ENCODE measurements at places on chromosomes 13 and 19.

GRCh38 chr13:50518781-50519201 lies 324.7 kb downstream of the DLEU7 start:
- no peaks in the 10 kb centered on the region for H3K36me3 ChIP-seq
- H3K27me3 ChIP-seq = no peaks in the 10 kb centered on the region
- no peak overlapping the region for H3K4me3 ChIP-seq
- H3K27ac ChIP-seq = no peak overlapping the region
- no peak for DNase-seq
- peaks cover 26% of the 10 kb centered on the region for H3K4me1 ChIP-seq

GRCh38 chr13:26458196-26458749 lies 99.2 kb upstream of the WASF3 start:
- H3K27me3 ChIP-seq = no peaks in the 10 kb centered on the region
- no peak for DNase-seq
- H3K4me1 ChIP-seq = peaks cover 15% of the 10 kb centered on the region
- no peak overlapping the region for H3K27ac ChIP-seq
- H3K36me3 ChIP-seq = no peaks in the 10 kb centered on the region

- H3K27ac ChIP-seq = no peak overlapping the region
- H3K4me3 ChIP-seq = no peak overlapping the region
- DNase-seq = no peak
- H3K4me1 ChIP-seq = peaks cover 1% of the 10 kb centered on the region
- no peaks in the 10 kb centered on the region for H3K27me3 ChIP-seq
Observed at GRCh38 chr19:29800100-29800825, 11.5 kb upstream of the CCNE1 start.

GRCh38 chr19:50214699-50215543 lies 11.5 kb downstream of the MYH14 start:
- H3K36me3 ChIP-seq = peaks cover 11% of the 10 kb centered on the region
- DNase-seq = no peak
- no peaks in the 10 kb centered on the region for H3K27me3 ChIP-seq
- H3K4me1 ChIP-seq = no peaks in the 10 kb centered on the region

- peak within 1 kb of the TSS; percentile 47 for H3K4me3 ChIP-seq
- no peak within 1 kb of the TSS for H3K27ac ChIP-seq
- peaks cover 47% of the 10 kb centered on the region for H3K36me3 ChIP-seq
- DNase-seq = no peak
- no peaks in the 10 kb centered on the region for H3K27me3 ChIP-seq
Observed at GRCh38 chr19:9362905-9363304, at the start of gene ZNF177. Gene ZNF177 (plus strand): TSS chr19:9363013. CDS start chr19:9378312, 15,299 bp downstream.

DNA sequence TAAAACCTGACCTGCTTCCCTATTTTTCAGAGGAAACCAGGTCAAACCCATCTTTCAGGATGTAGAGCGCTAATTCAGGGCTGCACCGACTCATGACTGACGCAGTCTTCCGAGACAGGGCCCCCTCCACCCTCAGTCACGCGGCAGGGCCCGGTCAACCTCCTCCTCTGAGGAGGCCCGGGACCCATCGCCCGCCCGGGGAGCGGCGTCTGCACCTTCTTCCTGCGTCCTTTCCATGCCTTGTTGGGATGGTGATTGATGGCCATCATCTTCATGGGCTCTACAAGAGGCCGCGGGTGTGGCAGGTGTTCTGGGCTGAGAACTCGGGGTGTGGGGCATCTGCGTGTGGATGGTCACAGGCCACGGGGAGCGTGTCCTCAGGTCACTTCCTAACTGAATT lies 26.0 kb downstream of the GRTP1 start:
- H3K36me3 ChIP-seq = no peaks in the 10 kb centered on the region
- H3K27ac ChIP-seq = no peak overlapping the region
- H3K4me3 ChIP-seq = no peak overlapping the region
- H3K4me1 ChIP-seq = no peaks in the 10 kb centered on the region
- DNase-seq = no peak

- H3K4me3 ChIP-seq = no peak overlapping the region
- H3K27me3 ChIP-seq = no peaks in the 10 kb centered on the region
- DNase-seq = no peak
- H3K36me3 ChIP-seq = no peaks in the 10 kb centered on the region
Observed at GRCh38 chr13:24213932-24214331, 53.4 kb downstream of the SPATA13 start.

- DNase-seq = no peak
- H3K4me3 ChIP-seq = no peak overlapping the region
- no peaks in the 10 kb centered on the region for H3K27me3 ChIP-seq
- no peak overlapping the region for H3K27ac ChIP-seq
- H3K4me1 ChIP-seq = no peaks in the 10 kb centered on the region
Observed at GRCh38 chr19:23509686-23510450, 114.6 kb upstream of the ZNF91 start.

DNA sequence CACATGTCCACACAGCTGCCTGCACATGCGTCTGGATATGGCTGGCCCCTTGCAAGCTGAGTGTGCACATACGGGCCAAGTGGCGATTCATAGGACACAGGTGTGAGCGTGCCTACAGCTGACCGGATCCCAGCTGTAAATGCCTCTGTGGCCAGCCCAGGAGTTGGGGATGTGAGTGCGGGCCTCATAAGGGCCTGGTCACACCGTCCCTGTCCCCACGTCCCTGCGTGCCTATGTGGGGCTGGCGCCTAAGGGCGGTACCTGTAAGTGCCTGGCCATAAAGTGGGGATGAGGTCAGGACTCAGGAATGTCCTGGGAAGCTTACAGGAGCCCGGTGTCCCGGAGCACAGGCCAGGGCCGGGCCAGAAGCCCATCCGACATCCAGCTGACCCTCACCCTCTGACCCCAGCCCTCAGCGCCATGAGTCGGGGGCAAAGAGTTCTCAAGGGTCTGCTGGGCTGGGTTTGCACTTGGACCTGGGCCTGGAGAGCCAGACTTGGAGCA lies 1.3 kb upstream of the ARHGAP45 start:
- H3K4me3 ChIP-seq = no peak overlapping the region
- H3K36me3 ChIP-seq = no peaks in the 10 kb centered on the region
- DNase-seq = no peak
- no peak overlapping the region for H3K27ac ChIP-seq
- H3K27me3 ChIP-seq = peaks cover 59% of the 10 kb centered on the region

- H3K27me3 ChIP-seq = no peaks in the 10 kb centered on the region
- H3K36me3 ChIP-seq = no peaks in the 10 kb centered on the region
- H3K4me3 ChIP-seq = no peak overlapping the region
- H3K27ac ChIP-seq = no peak overlapping the region
- H3K4me1 ChIP-seq = no peaks in the 10 kb centered on the region
Observed at GRCh38 chr13:28171266-28171665, 32.9 kb downstream of the PAN3 start.

- H3K4me1 ChIP-seq = no peaks in the 10 kb centered on the region
- no peaks in the 10 kb centered on the region for H3K36me3 ChIP-seq
Observed at GRCh38 chr13:93140912-93141311, 85.7 kb upstream of the GPC6 start.

DNA sequence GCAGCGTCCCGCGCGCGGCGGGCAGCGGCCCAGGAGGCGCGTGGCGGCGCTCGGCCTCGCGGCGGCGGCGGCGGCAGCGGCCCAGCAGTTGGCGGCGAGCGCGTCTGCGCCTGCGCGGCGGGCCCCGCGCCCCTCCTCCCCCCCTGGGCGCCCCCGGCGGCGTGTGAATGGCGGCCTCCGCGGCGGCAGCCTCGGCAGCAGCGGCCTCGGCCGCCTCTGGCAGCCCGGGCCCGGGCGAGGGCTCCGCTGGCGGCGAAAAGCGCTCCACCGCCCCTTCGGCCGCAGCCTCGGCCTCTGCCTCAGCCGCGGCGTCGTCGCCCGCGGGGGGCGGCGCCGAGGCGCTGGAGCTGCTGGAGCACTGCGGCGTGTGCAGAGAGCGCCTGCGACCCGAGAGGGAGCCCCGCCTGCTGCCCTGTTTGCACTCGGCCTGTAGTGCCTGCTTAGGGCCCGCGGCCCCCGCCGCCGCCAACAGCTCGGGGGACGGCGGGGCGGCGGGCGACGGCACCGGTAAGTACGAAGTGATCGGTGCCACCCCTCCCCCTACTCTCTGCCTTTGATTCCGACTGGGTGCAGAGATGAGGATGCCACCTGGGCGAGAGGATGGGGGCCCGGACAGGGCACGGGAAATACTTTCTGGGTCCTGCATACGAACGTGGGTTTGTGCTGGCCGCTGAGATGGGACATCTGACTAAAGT lies 874 bp downstream of the TRIM28 start:
- peak overlapping the region; percentile 89 for H3K27ac ChIP-seq
- H3K27me3 ChIP-seq = no peaks in the 10 kb centered on the region
- peak overlapping the region; percentile 79 for H3K4me3 ChIP-seq
- peaks cover 27% of the 10 kb centered on the region for H3K36me3 ChIP-seq
- H3K4me1 ChIP-seq = peaks cover 29% of the 10 kb centered on the region

GRCh38 chr19:51026554-51026831 lies at the start of gene KLK11:
Gene KLK11 (minus strand): TSS chr19:51026616. CDS start chr19:51025631, 985 bp downstream.
- no peak within 1 kb of the TSS for H3K27ac ChIP-seq
- no peaks in the 10 kb centered on the region for H3K36me3 ChIP-seq

GRCh38 chr13:97135883-97136282 lies 86.2 kb upstream of the MBNL2 start:
- H3K27ac ChIP-seq = no peak overlapping the region
- no peaks in the 10 kb centered on the region for H3K27me3 ChIP-seq
- H3K36me3 ChIP-seq = no peaks in the 10 kb centered on the region

- no peaks in the 10 kb centered on the region for H3K4me1 ChIP-seq
- peaks cover 37% of the 10 kb centered on the region for H3K36me3 ChIP-seq
- no peaks in the 10 kb centered on the region for H3K27me3 ChIP-seq
- H3K4me3 ChIP-seq = no peak overlapping the region
Observed at GRCh38 chr13:29530901-29531300, 64.6 kb downstream of the SLC7A1 start.

DNA sequence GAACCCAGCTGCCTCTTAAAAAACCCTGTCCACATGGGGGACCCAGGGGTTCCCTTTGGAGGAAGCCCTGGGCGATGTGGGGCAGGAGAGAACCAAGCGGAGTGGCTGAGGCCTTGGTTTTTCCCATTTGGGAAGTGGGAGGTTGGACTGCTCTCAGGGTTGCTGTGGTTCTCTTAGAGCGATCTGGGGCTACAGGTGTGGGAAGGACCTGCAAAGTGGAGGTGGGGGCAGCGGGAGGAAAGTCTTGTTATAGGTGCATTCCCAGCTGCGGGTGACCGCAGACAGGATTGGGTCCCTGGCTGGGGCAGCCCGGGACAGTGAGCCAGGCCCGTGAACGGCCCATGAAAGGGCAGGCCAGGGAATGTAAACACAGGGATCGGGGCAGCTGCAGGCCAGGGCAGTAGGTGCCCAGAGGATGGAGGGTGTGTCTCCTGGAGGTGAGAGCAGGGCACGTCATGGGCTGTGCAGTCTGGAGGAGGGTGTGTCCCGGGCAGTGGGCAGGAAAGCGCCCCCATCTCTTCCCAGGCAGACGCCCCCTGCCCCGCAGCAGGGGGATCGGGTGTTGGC lies 814 bp downstream of the SLC25A23 start:
- H3K36me3 ChIP-seq = peaks cover 12% of the 10 kb centered on the region
- DNase-seq = no peak
- peaks cover 8% of the 10 kb centered on the region for H3K4me1 ChIP-seq
- no peaks in the 10 kb centered on the region for H3K27me3 ChIP-seq
- peak overlapping the region; percentile 61 for H3K4me3 ChIP-seq
- peak overlapping the region; percentile 67 for H3K27ac ChIP-seq

GRCh38 chr13:59823486-59823885 lies 340.2 kb downstream of the DIAPH3 start:
- no peak overlapping the region for H3K27ac ChIP-seq
- no peaks in the 10 kb centered on the region for H3K36me3 ChIP-seq
- H3K4me1 ChIP-seq = no peaks in the 10 kb centered on the region
- no peak for DNase-seq

GRCh38 chr19:5682107-5682482 lies 1.3 kb downstream of the HSD11B1L start:
- no peak overlapping the region for H3K27ac ChIP-seq
- no peaks in the 10 kb centered on the region for H3K36me3 ChIP-seq
- peaks cover 14% of the 10 kb centered on the region for H3K4me1 ChIP-seq
- H3K4me3 ChIP-seq = no peak overlapping the region

DNA sequence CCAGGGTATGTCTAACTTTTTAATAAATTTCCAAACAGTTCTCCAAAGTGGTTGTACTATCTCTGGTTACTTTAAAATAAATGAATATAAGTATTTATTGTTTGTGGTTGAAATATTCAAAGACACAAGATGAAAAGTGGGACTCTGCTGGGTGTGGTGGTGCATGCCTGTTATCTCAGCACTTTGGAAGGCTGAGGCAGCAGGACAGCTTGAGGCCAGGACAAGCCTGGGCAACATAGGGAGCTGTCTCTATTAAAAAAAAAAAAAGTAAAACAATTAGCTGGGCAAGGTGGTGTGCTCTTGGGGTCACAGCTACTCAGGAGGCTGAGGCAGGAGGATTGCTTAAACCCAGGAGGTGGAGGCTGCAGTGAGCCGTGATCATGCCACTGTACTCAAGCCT lies 10.4 kb downstream of the PNMA8A start:
- no peak overlapping the region for H3K4me3 ChIP-seq
- H3K27me3 ChIP-seq = peaks cover 13% of the 10 kb centered on the region
- no peaks in the 10 kb centered on the region for H3K36me3 ChIP-seq
- H3K27ac ChIP-seq = no peak overlapping the region

Measured in heart right ventricle (tissue), 16 donors.